ENCODE measurements at places on chromosomes 16 and 17.
A peak's percentile ranks its signal among the peaks of the same experiment; 100 is the strongest.

GRCh38 chr17:27990100-27990499, 52.4 kb upstream of the NLK start:
- H3K4me1 ChIP-seq, result no peaks in the 10 kb centered on the region
- no peaks in the 10 kb centered on the region for H3K36me3 ChIP-seq
- H3K4me3 ChIP-seq, result no peak overlapping the region
- no peak for DNase-seq

GRCh38 chr16:85525420-85526184, 87.5 kb upstream of the GSE1 start:
- H3K27me3 ChIP-seq, result no peaks in the 10 kb centered on the region
- H3K27ac ChIP-seq, result no peak overlapping the region
- H3K4me1 ChIP-seq, result peaks cover 7% of the 10 kb centered on the region
- no peak overlapping the region for H3K4me3 ChIP-seq
- H3K36me3 ChIP-seq, result peaks cover 4% of the 10 kb centered on the region

DNA sequence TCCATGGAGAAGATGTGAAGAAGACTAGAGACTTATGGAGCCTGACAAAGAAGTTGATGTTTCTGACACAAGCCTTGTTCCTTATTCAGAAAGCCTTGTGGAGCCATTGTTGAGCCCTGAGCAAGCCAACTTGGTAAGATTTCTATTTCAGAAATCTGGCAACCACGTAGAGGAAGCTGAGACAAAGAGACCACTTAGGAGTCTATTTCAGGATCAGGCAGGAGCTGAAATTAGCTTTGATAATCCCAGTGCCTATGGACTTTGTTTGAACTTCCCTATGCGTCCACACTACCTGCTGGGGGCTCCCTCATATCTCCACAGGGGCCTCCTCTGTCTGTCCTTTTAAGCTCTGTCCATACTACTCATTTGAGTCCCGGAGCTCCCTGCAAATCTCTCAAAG, 540.0 kb upstream of the GOT2 start:
- no peaks in the 10 kb centered on the region for H3K4me1 ChIP-seq
- no peaks in the 10 kb centered on the region for H3K36me3 ChIP-seq
- no peaks in the 10 kb centered on the region for H3K27me3 ChIP-seq
- H3K4me3 ChIP-seq, result no peak overlapping the region

GRCh38 chr17:47297661-47298400, 25.9 kb upstream of the EFCAB13 start:
- no peaks in the 10 kb centered on the region for H3K36me3 ChIP-seq
- H3K27ac ChIP-seq, result no peak overlapping the region
- no peaks in the 10 kb centered on the region for H3K4me1 ChIP-seq
- H3K4me3 ChIP-seq, result no peak overlapping the region
- H3K27me3 ChIP-seq, result peaks cover 10% of the 10 kb centered on the region

GRCh38 chr17:69480245-69480644, 65.7 kb downstream of the MAP2K6 start:
- H3K36me3 ChIP-seq, result peaks cover 5% of the 10 kb centered on the region
- DNase-seq, result no peak
- H3K4me3 ChIP-seq, result no peak overlapping the region
- H3K27ac ChIP-seq, result no peak overlapping the region
- peaks cover 21% of the 10 kb centered on the region for H3K4me1 ChIP-seq

DNA sequence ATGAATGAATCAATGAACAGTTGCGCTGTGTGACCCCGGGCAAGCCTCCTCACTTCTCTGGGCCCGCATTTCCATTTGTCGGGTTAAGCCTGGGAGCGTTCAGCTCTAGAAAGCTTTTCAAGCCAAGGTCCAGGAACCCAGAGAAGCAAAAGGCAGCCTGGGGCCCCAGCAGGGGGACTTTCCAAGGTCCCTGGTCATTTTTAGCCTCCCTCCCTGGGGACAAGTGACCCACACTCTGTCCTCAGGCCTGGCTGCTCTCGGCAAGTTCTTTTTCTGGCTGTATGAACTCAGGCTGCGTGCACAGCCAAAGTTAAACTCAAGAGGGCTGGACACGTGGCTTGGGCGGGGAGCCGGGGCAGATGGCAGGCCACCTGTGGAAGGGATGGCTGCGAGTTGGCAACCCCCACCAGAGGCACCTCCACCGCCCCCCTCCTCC, 41.4 kb upstream of the CIBAR2 start:
- peaks cover 3% of the 10 kb centered on the region for H3K36me3 ChIP-seq
- DNase-seq, result no peak
- H3K4me1 ChIP-seq, result peaks cover 9% of the 10 kb centered on the region

DNA sequence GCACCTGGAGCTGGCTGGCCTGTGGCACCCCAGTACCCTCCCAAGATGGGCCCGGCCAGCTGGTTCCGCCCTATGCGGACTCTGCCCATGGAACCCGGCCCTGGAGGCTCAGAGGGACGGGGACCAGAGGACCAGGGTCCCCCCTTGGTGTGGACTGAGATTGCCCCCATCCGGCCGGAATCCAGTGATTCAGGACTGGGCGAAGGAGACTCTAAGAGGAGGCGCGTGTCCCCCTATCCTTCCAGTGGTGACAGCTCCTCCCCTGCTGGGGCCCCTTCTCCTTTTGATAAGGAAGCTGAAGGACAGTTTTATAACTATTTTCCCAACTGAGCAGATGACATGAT, 12.0 kb downstream of the TBX21 start:
- DNase-seq, result no peak
- peaks cover 90% of the 10 kb centered on the region for H3K36me3 ChIP-seq
- H3K4me1 ChIP-seq, result peaks cover 46% of the 10 kb centered on the region
- no peak overlapping the region for H3K4me3 ChIP-seq
- H3K27me3 ChIP-seq, result no peaks in the 10 kb centered on the region
- peak overlapping the region; percentile 50 for H3K27ac ChIP-seq

DNA sequence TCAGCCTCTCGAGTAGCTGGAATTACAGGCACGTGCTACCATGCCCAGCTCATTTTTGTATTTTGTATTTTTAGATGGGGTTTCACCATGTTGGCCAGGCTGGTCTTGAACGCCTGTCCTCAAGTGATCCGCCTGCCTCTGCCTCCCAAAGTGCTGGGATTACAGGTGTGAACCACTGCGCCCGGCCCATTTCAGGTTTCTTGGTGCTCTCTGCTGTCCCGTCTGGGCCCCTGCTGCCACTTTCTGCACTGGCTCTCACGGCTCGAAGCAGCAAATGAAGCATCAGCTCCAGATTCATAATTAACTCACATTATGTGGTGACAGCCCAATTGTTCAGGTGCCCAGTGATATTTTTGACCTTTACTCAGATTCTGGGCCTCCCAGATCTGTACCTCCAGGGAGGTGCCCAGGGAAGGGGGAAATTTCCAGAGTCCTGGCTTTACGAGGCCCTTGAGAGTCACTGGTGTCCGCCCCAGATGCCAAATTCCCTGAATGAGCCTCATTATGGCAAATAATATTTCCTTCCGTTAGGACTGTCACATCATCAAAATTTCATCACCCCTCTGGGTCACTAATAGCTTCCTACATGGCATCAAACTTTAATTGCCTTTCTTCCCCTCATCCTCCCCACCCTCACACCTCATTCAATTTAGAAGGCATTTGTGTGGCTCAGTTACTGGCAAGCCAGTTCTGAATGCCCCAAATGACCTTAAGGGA, 9.0 kb downstream of the SDK2 start:
- H3K4me3 ChIP-seq, result no peak overlapping the region
- H3K27ac ChIP-seq, result no peak overlapping the region
- no peaks in the 10 kb centered on the region for H3K4me1 ChIP-seq
- H3K27me3 ChIP-seq, result peaks cover 34% of the 10 kb centered on the region
- DNase-seq, result no peak
- H3K36me3 ChIP-seq, result no peaks in the 10 kb centered on the region

DNA sequence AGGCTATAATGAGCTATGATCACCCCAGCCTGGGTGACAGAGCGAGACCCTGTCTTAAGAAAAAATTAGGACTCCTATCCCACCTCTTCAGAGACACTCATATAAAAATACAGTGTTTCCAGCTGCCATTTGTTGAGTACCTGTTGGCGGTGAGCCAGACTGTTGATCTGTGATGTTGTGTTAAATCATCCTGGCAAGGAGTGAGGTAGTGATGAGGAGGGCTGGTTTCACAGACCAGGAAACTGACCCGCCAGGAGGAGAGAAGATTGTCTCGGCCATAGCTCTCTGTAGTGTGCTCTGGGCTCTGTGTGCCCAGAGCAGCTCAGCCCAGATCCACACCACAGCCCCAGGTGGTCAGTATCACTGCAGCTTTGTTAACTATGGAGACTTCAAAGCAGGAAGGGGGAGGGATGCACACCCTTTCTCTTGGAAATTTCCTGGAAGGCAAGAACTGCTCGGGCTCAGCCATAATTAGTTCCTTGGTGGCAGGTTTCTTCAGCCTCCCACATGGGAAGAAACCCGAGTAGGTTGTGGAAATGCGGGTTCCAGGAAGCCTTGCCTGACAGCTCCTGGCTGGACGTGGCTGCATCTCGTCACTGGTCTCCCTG, 343.0 kb downstream of the SNX29 start:
- DNase-seq, result no peak
- peaks cover 18% of the 10 kb centered on the region for H3K4me1 ChIP-seq
- H3K36me3 ChIP-seq, result peaks cover 14% of the 10 kb centered on the region
- H3K27ac ChIP-seq, result peak overlapping the region; percentile 77

DNA sequence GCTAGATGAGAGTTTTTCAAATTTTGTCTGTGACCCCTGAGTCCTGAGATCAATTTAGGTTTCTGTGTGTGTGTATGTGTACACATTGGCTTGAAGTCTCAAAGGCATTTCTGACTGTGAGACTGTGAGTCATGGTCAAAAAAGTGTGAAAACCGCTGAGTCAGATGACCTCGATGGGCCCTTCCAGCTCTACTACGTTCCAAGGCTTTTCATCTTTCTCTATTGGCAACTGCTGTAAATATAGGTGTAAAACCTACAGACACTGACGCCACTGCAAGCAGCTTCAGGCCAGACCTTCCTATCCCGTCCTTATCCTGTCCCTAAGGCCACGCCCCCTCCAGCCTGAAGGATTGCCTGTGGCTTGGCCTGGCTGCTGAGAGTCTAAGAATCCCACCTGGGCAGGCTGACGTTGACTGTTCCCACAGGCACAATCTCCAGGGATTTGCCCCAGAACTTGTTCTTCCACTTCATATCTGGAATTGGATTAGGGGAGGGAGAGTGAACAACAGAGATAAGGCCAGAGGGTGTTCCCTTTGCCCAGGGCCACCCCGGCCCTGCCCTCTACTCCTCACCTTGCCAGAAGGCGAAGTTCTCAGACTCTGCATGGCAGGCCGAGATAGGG, 11.3 kb downstream of the OSBPL7 start:
- H3K4me3 ChIP-seq, result no peak overlapping the region
- H3K4me1 ChIP-seq, result peaks cover 29% of the 10 kb centered on the region
- peaks cover 85% of the 10 kb centered on the region for H3K36me3 ChIP-seq
- H3K27ac ChIP-seq, result peak overlapping the region; percentile 92
- no peaks in the 10 kb centered on the region for H3K27me3 ChIP-seq
- DNase-seq, result peak; percentile 35

DNA sequence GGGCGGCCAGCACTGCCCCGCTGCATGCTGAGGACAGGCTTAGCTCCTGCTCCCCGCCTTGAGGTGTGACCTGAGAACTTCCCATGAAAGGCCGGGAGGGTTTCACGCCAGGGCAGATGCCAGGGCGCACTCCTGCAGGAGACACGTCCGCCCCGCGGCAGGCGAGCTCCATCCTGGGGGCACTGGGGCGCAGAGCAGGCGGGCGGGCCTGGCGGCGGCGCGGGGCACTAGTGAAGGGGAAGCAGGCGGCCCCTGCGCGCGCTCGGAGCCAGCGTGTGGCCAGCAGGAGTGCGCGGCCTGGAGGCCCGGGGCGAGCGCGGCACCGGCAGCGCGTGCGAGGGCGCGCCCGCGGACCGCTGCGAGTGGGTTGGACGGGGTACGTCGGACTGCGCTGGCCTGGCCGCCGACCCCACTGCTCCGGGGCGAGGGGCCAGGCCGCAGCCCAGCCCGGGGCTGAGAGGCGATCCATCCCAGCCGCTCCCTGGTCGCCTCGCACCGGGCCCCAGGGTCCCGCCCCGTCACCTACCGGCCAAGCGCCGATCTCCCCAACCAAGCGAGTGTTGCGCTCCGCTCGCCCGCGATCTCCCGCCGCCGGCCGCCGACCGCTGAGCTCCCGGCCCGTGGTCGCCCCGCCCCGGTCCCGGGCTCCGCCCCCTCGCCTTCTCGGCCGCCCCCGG, at the start of gene MAP3K14:
MAP3K14 (minus strand) TSS at position 587 of the 677 bp plus-strand sequence. CDS start 26,275 bp downstream, outside the sequence.
- H3K27me3 ChIP-seq, result no peaks in the 10 kb centered on the region
- peak; percentile 68 for DNase-seq
- peaks cover 17% of the 10 kb centered on the region for H3K36me3 ChIP-seq
- H3K4me1 ChIP-seq, result peaks cover 70% of the 10 kb centered on the region
- peak within 1 kb of the TSS; percentile 82 for H3K4me3 ChIP-seq

DNA sequence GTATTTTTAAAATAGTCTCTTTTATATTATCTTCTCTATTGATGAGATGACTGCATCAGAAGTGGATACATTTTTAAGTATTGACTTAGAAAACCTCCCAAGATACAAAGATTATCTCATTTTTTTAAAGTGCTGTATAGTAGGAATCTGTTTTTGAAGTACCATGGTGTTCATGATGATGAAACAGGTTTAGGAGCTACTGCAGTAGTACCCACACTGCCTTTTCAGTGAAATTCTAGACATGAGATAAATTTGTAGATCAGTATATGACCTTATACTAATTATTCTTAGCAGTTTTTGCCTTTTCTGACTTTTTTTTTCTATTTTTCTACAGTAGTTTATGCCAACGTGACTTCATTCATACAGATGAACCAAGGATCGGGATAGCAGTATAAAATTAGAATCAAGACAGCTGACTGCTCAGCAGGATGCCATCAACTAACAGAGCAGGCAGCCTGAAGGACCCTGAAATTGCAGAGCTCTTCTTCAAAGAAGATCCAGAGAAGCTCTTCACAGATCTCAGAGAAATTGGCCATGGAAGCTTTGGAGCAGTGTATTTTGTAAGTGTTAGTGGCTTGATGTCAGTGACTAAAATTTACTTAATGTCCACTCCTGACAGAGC, 61.1 kb downstream of the TAOK1 start:
- peaks cover 48% of the 10 kb centered on the region for H3K4me1 ChIP-seq
- H3K27me3 ChIP-seq, result no peaks in the 10 kb centered on the region
- no peak for DNase-seq
- H3K36me3 ChIP-seq, result peaks cover 49% of the 10 kb centered on the region

- H3K4me1 ChIP-seq, result peaks cover 48% of the 10 kb centered on the region
- no peak overlapping the region for H3K4me3 ChIP-seq
- peak overlapping the region; percentile 79 for H3K27ac ChIP-seq
- no peak for DNase-seq
- H3K36me3 ChIP-seq, result peaks cover 61% of the 10 kb centered on the region
Observed at GRCh38 chr17:49730078-49730784, 22.5 kb upstream of the SLC35B1 start.

GRCh38 chr17:19322861-19323260, 39.7 kb downstream of the B9D1 start:
- H3K36me3 ChIP-seq, result no peaks in the 10 kb centered on the region
- no peak overlapping the region for H3K4me3 ChIP-seq
- DNase-seq, result no peak
- no peaks in the 10 kb centered on the region for H3K27me3 ChIP-seq
- no peaks in the 10 kb centered on the region for H3K4me1 ChIP-seq

DNA sequence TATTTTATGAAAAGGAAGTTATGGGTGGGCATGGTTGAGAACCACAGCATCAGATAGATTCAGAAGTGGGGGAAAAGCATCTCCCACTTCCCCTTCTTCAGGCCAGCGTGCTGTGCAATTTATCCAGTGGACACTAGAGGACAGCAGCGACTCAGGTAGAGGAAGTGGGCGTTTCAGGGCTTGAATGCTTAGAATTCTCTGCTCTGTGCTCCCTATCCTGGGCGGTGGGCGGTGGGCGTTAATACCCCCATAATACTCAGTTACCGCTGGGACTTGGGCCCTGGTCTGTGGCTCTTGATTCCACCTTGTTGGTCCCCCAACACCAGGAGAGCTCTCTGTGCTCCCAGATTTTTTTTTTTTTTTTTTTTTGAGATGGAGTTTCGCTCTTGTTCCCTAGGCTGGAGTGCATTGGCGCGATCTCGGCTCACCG, 3.7 kb upstream of the LYZL6 start:
- peak overlapping the region; percentile 50 for H3K4me3 ChIP-seq
- DNase-seq, result peak; percentile 63
- no peak overlapping the region for H3K27ac ChIP-seq
- peaks cover 3% of the 10 kb centered on the region for H3K4me1 ChIP-seq
